ENCODE measurements at places on chromosomes 6 and 20.

GRCh38 chr6:75103431-75103830 is 102.4 kb downstream of the COL12A1 start:
- no peak for DNase-seq

DNA sequence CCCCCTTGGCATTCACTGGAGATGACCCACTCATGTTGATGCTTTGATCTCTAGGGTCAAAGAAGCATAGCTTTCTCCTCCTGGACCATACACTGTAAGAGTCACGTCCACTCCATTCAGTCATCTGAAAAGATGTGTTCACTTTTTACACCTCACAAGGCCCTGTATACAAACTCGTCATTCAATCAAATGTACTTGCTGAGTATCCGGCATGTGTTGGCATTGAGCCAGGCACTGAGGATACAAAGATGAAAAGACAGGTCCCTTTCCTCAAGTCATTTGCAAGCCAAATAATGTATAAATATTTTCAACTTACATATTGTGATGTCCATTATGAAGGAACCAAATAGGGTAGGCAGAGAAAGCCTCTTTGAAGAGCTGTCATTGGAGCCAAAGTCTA is 32.6 kb upstream of the CSNK2A1 start:
- DNase-seq = no peak

DNA sequence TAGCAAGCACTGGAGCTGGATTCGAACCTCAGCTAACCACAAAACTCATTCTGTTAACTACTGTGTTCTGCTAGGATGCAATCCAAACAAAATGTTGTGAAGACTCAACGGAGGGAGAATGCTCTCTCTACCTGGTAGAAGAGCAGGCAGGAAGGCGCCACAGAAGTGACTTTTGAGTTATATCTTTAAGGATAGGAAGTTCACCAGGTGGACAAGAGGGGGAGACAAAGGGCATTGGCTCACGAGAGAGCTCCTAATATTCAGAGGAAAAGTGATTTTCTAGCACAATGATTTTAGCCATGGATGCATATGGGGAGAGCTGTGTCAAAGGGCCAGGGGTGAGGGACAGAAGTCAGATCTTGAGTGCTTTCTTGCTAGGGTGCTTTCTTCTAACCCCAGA is 108.4 kb upstream of the MAFB start:
- no peak for DNase-seq

GRCh38 chr6:146041282-146041681 is 12.4 kb downstream of the GRM1 start:
- DNase-seq = no peak

DNA sequence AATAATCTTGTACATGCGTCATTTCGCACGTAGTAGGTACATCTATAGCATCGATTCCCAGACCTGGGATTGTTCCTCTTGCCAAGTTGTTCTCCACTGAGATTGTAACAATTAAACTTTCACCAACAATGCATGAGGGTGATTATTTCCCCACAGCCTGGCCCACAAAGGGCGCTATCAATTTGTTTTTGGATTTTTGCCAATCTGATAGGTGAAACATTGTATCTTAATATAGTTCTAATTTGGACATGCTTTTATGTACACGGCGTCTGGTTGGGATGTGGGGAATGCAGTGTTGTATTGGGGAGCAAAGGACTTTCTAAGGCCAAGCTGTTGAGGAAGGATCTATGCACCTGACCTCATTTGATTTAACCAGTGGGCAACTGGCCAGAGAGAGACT is 59.5 kb downstream of the VEGFA start:
- DNase-seq = no peak

- DNase-seq = no peak
Observed at GRCh38 chr20:15570156-15570555, 1003.1 kb downstream of the KIF16B start.

DNA sequence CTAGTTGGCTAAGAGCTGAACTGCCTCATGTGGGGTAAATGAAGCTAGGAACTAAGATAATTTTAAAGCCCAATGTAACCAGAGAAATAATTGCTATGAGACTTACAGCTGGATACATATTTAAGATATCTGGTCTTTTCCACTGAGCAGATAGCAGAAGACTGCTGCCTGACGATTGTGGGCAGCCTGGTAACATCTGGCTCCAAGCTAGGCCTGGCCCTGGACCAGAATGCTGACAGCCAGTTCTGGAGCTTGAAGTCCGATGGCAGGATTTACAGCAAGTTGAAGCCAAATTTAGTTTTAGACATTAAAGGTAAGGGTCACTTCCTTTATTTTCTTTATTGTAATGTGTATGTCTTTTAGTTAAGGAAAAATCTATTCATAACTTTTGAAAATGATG is 65.7 kb downstream of the RTN4IP1 start:
- no peak for DNase-seq

DNA sequence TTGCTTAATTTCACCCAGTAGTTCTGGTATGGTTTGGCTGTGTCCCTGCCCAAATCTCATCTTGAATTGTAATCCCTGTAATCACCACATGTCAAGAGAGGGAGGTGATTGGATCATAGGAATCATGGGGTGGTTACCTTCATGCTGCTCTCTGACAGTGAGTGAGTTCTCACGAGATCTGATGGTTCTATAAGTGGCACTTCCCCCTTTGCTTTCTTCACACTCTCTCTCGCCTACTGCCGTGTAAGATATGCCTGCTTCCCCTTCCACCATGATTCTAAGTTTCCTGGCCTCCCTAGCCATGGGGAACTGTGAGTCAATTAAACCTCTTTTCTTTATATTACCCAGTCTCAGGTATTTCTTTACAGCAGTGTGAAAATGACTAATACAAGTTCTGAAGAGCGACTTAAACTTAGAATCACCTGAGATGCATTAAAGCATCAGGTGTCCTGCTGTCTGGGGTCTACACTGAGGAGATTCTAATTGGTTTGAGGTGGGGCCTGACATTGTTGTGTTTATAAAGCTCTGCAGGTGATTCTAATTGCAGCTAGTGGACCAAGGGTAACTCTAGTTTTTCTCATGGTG is 82.1 kb upstream of the DTNBP1 start:
- no peak for DNase-seq

DNA sequence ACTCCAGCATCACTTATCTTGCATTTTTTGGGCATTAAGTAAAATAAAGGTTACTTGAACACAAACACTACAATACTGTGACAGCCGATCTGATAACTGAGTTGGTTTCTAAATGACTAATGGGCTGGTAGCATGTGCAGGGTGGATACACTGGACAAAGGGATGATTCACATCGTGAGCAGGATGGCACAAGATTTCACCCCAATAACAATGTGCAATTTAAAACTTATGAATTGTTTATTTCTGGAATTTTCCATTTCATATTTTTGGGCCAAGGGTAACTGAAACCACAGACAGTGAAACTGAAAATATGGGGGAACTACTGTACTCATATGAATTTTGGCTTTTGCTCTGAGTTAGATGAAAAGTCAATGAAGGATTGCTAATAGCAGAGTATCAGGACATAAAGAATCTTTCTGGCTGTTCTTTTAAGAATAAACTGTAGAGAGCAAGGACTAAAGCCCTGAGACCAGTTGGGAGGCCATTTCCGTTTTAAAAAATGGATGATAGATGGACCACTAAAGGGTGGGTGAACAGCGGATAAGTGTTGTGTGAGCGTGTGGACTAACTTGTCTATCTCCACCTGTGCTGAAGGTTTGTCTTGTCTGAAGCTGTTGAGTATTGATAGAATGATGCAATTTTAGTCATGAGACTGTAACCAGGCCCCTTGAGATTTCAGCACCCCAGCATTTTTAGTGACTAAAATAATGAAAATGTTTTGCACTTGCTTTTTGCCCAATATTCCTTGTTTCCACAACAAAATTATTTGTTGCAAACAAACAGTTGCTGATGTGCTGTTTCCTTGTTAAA is 8.2 kb downstream of the SPINT3 start:
- DNase-seq = no peak

DNA sequence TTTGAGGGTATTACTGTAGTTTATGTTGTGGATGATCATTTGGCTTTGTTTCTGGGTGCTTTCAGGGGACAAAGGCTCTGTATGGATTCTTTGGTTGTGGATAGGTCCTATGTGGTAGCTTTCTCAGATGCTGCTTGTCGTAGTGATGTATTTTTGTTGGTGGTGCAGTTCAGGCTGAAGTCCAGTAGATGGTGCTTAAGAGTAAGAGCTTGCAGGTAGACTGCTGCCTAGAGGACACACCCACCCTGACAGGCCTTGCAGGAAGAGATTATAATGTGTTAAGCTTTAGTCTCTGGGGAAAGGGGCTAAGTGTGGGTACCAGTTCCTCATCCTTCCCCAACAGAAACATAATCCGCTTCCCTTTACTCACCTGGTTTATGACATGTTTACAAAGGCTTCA is 62.6 kb upstream of the ADGRB3 start:
- DNase-seq = no peak

DNA sequence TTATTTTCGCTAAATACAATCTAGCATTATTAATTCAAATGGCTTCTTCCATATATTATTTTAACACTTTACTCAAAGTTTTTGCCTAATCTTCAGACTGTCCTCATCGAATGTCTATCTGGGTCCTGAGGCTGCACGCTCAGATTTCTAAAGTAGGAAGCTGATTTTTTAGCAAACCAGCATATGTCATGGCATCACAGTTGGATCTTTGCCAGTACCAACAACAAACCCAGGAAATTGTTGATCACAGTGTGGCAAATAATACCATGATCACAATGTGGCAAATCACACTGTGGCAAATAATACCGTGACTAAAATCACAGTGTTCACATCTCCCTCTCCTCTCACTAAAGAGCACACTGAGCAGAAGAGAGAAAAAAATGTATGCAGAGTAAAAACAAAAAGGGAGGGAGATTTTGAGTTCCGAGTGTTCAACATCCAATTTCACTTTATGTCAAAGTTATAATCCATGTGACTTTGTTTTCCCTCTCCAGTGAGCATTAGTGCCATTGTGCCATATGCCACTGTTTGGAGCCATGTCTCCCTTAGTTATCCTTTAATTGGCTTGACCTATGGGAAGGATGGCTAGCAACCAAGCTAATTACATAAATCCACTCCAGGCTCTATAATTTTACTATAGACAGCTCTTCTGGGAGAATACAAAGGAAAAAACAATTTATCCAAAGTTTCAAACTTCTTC is 1059.6 kb downstream of the HACE1 start:
- no peak for DNase-seq

DNA sequence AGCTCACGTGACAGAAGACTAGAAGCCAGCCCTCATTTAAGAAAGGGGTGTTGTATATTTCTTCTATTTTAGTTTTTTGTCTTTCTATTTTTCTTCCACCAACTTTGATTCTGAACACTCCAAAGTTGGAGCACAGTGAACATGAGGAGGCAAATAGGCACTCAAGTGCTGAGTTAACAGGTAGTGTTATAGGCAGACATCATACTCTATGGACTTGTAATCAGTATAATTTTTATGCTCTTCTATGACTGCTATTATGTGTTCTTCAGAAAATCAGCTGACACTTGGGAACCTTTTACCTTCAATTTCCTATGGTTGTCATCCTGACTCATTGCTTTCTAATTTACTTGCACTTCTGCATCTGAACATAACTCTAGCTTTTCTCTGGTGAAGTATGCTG is 396.3 kb upstream of the EYS start:
- DNase-seq = no peak

DNA sequence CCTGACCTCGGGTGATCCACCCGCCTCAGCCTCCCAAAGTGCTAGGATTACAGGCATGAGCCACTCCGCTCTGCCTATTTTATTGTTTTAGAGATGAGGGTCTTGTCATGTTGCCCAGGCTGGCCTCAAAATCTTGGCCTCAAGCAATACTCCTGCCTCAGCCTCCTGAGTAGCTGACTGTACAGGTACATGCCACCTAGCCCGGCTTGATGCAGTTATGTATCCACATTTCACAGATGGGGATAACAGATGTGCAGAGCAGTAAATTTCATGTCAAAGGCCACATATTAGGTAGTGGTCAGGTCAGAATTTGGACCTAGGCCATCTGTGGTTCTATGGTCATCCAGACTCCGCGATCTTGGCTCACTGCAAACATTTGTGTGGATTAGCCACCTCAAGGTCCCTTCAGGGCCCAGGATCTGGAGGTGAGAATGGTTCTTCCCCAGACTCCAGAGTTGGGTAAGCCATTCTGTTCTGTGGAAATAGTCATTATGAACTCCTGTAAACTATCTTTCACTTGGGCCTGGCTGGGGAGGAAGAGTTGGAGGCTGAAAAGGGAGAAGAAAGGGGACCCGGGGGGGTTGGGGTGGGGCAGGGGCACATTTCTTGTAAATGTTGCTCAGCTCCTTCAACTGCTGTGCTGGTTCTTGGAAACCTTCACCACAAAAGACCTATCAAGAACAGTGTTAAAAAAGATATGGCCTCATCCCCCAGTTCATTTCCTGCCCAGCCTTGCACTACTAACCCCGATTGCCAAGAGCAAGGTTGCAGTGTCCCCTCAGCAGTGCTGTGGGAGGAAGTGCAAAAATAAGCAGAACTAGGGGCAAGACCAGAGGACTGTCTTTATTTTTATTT is 13.0 kb downstream of the PIM1 start:
- DNase-seq = no peak

DNA sequence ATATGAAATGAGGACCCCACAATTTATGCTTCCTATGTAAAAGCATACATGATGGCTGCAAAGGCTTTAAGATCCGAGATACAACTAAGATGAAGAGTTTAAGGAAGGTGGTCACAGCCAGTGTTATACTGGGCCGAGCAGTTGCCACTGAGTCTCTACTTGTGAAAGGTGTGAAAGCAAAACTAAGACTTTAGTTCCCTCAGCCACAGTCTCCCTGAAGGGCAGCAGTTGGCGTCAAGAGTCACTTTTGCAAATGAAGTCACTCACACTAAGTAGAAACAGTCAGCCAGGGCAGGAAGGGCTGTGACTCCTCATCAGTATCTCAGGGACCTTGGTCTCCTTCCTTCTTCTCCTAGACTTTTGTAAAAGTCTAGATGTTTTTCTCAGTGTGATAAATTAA is 191.6 kb upstream of the MCHR2 start:
- no peak for DNase-seq

- DNase-seq = no peak
Observed at GRCh38 chr6:97401533-97401932, 118.5 kb upstream of the MMS22L start.

DNA sequence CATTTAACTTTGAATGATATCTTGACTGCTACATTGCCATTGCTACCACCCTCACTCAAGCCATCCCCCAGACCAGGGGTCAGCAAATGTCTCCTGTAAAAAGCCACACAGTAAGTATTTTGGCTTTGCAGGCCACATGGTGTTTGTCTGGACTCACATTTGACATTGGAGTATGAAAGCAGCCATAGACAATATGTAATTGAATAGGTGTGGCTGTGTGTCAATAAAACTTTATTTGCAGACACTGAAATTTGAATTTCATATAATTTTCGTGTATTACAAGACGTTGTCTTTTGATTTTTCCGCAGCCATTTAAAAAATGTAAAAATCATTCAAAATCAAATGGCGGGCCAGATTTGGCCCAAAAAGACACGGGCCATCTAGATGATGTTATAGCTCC is 36.3 kb upstream of the OCSTAMP start:
- DNase-seq = no peak

- no peak for DNase-seq
Observed at GRCh38 chr20:62886709-62887058, 25.1 kb upstream of the TCFL5 start.

- DNase-seq = no peak
Observed at GRCh38 chr20:57332105-57333089, 2.8 kb downstream of the SPO11 start.

Measured in SW 1271 (cell line).